Fibroblast of skin of right biceps (primary cell): ENCODE measurements at places on chromosomes 11 and 22.

- DNase-seq = no peak
These were observed 900.7 kb downstream of the JRKL start for GRCh38 chr11:97290464-97291041.

DNA sequence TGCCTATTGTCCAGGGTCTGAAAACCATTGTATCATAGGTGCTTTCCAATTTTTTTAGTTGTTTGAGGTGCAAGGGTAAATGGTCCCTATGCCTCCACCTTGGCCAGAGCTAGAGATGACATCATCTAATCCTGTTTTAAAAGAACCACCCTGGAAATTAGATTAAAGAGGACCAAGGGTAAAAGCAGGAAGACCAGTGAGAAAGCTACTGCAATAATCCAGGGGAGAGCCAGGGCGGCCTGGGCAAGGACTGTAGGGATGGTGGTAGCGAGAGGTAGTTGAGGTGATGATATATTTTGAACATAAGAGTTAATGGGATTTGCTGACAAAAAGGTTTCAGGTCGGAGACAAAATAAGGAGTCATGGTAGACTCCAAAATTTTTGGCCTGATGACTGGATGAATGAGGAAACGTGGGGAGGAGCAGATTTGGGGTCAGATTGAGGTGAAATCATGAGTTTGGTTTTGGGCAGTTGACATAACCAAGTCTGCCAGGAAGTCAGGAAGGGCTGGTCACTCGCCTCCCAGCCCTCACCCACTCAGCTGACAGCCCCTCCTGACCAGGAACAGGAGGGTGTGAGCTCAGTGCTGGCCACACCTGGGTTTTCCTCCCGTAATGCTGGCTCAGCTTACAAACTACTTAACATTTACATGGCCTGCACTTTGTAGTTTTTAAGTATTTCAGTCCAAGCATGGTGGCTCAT lies 23.0 kb downstream of the SCN4B start:
- DNase-seq = no peak

DNA sequence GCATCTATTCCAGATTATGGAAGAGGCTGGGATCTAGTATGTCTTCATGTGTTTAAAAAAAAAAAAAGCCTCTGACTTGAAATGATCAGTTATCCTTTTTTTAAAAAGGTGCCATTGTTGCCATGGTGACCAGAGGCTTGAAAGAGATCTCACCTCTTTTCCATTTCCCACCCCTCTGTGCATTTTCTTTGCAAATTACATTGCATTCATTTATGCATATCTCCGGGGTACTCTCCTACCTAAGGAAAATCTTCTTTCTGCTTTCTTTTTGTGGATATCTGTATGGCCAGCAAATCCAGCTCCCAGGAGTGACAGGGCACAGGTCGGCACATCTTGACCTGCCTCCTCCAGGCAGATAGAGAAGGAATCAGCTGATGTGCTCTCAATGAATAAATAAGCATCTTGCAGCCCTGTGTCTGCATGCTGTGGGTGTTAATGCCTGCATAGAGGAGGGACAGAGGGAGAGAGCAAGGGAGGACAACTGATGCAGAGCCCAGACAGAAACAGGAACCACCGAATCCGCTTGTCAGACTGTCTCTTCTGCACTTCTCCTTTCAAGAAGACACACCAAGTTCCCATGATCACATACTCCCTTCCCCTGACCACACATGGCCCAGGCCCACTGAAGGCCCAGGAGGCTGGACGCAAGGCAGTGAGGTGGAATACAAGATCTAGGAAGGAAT lies 50.9 kb downstream of the CWC15 start:
- no peak for DNase-seq

- DNase-seq = no peak
These were observed 22.7 kb downstream of the POLDIP3 start for GRCh38 chr22:42591987-42592386.

DNA sequence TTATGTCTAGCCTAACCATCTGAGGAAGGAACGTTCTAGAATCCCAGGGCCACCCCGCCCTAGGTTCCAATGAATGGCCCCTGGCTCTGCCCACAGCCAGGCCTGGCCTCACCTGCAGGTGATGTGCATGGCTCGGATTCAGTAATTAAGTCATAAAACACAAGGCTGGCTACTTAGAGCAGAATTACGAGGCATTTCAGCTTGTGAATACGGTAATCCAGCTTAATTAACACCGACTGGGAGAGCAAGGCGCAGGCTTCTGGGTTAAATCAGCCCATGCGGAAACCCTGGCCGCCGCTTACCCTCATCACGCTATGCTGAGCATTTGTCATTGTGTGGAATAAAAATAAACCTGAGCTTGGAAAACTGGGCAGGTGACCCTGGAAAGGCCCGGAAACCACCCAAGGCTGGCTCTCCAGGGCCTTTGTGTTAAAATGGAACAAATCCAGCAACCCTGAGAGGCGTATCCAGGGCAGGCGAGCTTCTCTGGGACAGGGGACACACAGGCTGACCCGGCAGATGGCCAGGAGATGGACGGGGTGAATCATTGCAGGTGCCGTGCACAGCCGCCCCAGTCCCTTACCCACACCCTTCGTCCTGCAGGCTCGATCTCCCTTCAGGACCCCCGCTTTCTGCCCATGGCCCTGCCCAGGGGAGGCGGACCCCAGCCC lies 220.2 kb downstream of the CTTN start:
- DNase-seq = no peak

DNA sequence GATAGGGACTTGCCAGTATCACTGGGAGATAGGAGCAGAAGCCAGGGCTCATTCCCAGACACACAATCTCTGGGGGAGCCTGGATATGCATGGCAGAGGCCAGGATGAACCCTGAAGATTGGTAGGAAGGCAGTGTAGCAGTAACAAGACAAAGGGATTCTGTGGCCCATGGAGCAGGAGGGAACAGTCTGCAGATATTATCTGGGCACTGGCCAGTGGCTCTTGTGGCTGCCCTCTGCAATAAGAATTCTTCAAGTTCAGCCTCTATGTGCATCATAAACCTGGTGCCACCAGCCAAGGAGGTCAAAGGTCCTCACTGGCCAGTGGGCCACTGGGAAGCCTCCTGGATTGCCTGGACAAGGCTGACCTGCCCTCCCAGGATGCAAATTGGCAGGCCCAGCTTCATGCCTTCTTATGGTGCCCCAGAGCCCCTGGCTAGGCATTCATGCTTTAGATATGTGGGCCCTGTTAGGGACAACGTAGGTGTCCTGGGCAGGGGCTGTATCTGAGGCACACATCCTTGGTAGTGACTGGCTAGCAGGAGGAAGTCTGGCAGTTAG lies 29.2 kb downstream of the KCNQ1OT1 start:
- DNase-seq = no peak

DNA sequence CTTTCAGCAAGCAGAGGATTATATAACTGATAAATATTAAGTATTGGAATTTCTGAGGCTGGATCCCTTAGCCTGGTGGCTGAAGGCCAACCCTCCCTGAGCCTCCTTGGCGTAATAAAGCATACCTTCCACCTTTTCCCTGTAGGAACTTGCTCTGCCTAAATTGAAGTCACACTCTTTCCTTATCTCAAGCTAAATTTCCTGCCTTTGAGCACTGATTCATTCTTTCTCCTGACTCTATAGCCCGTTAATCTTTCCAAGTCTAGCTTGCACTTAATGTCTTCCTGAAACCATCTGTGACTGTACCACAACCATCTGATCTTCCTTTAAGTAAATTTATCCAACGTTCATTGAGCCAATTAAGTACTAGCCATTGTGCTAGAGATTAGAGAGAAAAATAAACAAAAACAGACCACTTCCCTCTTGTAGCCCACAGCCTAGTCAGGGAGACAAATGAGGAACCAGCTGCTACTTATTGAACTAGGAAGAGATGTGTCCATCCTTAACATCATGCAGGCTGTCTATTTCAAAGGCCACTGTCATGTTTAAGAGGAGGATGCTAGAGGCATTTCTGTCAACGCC lies 62.9 kb downstream of the GRK3 start:
- DNase-seq = no peak

- no peak for DNase-seq
These were observed 794 bp upstream of the FXYD6 start for GRCh38 chr11:117877120-117877784.

DNA sequence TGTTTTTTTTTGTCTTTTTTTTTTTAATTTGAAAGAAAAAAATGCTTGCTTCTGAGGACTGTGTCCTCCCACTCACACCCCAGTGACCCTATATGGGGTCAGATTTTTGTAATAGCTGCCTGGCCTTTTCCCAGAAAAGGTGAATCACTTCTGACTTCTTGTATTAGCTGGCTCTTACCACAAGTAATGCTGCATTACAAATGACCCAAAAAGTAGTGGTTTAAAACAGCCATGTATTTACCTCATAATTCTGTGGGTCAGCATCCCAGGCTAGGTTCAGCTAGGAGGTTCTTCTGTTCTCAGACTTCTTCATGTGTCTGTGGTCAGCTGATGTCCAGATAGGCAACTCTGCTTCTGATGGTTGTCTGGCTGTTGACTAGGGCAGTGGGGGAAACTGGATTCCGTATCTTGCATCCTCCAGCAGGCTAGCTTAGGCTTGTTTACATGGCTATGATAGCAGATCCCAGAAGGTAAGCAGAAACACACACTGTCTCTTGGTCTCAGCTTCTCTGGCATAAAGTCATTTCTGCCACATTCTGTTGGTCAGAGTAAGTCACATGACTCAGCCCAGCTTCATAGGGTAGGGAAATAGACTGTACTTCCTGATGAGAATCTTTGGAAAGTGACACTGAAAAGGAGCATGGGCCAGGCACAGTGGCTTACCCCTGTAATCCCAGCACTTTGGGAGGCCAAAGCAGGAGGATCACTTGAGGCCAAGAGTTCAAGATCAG lies 19.5 kb downstream of the LHFPL7 start:
- DNase-seq = peak; percentile 5

DNA sequence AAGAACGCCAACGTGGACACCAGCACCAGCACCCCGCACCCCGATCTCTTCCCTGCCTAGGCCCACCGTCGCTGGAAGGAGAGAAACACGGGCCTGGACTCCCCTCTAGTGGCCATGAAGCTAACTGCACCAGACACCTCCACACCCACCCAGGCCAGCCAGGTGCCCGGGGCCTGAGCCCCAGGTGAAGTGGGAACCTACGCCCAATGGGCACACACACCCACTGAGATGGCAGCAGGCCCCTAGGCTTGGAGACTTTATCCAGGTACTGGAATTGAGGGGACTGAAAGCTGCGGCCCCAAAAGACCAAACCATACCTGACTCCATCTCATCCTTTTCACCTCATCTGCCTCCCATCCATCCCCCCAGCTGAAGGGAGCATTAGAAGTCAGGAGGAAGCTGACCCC lies 81.0 kb downstream of the BUD13 start:
- DNase-seq = peak; percentile 33

DNA sequence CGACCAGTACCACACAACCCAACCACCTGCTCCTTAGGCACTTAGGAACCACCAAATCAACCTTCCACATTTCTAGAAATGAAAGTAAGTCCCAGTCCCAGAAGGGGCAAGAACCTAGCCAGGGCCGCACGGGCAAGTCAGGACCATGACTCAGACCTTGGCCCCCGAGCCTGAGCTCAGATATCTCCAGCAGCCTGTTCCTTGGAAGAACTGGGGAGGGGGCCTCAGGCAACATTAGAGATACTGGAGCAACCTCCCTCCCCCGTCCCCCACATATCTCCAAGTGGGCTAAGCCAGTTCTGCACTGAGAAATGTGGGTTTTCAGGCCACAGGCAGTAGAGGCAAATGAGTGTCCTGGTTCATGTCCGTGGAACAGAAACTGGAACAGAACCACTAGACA lies 7.7 kb downstream of the ARAP1 start:
- DNase-seq = no peak

DNA sequence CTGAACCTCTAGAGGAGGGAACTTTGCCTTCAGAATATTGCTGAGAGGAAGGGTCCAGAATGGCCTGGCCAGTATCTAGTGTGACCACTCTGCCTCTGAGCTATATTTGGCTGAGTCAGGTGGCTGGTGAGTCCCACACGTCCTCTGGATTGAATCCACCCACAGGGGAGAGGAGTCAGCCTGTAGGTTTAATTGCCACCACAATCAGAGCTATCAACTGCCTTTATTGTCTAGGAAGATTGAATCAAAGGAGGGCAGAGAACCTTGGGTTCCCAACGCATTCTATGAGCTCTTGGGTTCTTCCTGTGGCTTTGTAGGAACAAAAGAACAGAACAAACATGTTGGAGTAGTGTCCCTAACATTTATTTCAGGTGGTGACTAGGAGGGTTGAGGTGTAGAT lies 67.7 kb downstream of the ST3GAL4 start:
- DNase-seq = no peak

GRCh38 chr11:124799348-124800225 lies 619 bp downstream of the MSANTD2 start:
- DNase-seq = peak; percentile 21

DNA sequence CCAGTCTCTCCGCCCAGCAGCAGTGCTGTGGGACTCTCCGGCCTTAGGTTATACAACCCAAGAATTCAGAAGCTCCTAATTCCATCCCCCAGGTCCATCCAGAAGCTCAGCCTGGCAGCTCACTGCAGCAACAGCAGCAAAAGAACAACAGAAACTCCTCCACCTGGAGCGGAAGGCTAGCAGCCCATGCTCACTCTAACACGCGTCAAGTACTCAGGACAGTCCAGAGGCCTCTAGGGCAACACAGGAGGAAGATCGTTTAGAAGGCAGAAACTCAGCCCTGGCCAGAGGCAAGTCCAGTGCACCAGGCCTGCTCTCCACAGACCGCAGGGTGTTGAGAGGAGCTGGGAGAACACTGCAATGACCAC lies 17.1 kb downstream of the PLA2G6 start:
- no peak for DNase-seq

DNA sequence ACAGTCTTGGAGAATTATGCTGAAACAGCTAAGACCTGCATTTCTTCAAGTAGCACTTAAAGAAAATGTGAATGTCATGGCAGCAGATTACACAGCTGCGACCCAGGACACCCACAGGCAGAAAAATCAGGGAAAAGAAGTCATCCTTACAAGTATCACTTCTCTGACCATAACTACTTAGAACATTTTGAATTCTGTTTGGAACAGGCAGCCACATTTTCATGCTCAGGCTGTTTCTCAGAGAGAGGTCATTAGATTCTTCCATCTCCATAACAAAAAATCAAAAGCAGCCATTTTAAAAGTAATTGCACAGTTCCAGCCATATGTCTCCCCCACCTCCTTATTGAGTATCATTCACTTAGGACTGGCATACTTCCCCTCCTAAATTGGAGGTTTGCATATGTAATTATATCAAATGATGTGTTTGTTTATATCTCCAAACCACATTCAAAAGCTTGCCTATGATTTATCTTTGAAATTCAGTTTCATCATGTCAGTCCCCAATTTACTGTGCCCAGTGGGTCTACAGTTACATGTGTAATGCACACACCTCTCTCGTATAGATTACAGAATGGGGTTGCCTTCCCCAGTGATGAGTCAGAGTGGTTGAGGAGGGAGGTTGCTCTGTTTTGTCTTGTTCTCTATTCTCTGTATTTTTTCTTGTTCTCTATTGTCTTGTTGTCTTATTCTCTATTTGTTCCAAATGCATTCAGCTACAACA lies 276.5 kb upstream of the MTNR1B start:
- DNase-seq = peak; percentile 43

DNA sequence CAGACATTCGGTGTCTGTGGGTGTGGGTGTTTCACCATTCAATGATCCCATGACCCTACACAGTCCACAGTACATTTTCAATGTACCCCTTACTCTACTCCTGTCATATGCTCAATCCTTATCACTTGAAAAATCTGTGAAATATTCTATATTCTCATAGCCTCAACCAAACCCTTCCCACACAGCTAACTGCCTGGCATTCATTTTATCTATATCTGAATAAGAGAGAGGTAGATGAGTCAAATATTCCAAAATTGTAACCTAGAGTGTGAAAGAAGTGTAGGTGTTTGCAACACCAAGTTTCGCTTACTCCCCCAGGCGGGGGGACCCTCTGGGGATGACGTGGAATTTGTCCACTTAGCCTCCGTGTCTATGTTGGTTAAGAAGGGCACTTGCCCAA lies 354.8 kb downstream of the ETS1 start:
- no peak for DNase-seq

- DNase-seq = no peak
These were observed 5.7 kb downstream of the TSKU start for GRCh38 chr11:76788661-76789442.
